Activated CD8-positive, alpha-beta memory T cell treated with anti-CD3 and anti-CD28 coated beads for 1 hour (primary cell): ENCODE measurements at places on chromosomes 2 and 18.
A peak's percentile ranks its signal among the peaks of the same experiment; 100 is the strongest.

DNA sequence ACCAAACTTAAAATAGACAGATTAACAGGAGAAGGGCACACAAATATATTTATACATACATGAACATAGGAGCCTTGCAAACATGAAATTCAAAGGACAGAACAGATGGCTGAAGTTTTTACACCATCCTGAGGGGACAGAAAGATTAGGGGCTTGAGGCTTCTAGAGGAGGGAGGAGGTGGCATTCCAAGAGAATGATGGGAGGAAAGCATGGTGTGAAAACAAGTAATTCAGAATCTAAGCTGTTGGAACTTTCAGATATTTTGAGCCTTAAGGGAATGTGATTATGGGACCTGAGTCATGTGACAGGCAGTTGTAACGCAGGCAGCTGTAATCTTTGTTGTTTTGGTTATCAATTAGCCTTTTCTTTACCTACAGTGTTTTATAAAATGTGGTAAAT is 225.2 kb upstream of the SPOPL start:
- DNase-seq = no peak

DNA sequence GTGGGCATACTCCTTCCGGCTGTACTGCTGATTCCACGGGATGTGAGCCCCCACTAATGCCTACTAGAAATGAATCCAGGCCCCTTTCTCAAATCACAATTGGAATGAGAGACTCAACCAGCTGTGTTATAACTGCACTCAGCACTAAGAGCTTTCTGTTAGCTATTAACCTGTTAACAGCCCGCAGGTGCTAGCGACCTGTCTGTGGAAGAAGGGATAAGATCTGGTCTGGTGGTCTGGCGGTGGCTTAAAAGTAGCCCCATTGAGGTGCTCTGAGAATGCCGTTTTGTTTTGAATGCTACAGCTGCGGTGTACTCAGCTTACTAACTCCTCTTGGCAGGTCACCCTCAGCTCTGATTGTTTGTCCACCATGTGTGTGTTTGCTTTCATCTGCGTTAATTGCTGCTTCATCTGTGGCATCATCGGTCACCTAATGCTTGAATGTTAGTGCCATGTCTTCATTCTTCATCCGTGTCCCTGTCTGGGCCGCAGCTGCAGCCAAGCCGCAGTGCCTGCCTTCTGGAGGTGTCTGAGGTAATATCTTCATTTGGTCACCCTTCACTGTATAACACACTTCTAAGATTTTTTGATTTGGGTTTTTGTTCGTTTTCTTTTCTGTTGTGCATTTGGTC is 16.3 kb downstream of the RAB12 start:
- DNase-seq = no peak

DNA sequence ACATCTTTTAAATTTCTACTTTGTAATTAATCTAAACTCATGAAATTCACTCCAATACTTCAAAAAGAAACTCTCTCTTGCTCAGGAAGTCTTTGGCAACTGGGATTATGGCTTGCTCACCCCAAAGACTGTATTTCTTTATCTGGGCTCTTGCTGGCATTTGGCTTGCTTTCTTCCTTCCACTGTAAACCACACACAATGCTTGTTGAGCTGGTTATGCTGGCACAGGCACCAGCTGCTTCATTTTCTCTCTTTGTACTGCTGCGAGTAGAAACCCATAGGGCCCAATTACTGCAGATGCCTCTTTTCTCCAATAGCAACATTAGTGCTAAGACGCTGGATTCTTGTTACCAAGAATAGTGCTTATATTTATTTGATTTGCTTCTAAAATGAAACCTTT is 51.4 kb downstream of the SLC38A11 start:
- DNase-seq = no peak

DNA sequence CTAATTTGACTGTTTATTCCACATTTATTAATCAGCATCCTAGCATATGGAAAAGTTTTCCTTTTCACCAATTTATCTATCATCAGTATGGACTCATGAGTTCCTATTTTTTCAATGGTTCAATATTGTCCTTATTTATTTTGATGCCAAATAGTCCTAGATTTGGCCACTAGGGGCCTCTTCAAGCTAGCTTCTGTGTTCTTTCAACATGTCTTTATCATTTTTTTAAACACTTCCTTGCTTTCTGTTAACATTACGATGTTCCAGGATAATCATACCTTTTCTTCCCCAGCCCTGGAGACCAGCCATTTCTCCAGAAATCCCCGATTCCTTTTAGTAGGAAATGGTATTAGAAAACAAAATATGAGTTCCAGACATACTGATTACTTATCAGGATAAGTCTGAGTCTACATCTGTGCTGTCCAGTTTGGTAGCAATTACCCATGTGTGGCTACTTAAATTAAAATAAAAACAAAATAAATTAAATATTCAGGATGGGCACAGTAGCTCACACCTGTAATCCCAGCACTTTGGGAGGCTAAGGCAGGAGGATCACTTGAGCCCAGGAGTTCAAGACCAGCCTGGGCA is 70.6 kb downstream of the RPE start:
- no peak for DNase-seq

DNA sequence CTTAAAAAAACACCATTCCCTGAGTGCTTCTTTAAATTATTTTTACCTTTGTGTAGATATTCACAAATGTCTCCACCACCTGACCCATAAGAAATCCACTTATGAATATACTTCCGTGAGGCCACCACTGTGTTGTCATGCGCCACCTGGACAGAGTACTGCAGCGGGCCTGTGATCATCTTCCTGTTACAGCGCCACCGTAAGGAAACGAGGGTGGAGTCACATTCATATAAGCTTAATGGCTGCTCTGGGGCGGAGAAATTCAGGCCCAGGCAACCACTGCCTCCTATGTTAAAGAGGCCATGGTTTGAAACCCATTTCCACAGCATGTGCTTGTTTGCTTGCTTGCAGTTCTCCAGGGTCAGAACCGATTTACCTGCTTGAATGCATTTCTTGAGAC is 17.7 kb downstream of the PLA2R1 start:
- no peak for DNase-seq

GRCh38 chr2:134377730-134378129 is 123.9 kb downstream of the MGAT5 start:
- DNase-seq = no peak

DNA sequence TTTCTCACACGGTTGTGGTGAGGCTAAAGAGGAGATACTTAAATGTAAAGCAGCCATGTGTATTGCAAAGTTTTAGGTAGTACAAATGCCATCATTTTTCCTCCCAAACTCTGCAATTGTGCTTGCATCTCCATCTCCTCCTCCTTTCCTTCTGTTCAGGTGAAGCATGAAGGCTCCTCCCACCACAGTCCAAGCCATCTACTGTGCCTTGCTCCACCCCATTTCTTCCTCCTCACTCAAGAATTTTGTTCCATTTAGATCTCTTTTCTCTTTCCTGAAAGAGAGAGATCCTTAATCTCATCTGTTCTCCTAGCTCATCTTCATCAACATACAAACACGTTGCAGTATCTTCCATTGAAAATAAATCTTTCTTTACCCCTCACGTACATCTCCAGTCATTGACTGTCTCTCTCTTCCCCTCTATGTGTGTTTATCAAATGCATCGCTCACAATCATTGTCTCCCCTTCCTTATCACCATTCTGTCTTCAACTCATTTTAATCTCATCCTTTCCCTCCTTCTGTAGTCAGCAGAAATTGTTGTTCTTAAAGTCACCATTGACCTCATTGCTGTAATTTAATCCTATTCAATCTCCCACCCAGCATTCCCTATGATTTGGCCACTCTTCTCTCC is 392.1 kb downstream of the RAD51AP2 start:
- DNase-seq = no peak

DNA sequence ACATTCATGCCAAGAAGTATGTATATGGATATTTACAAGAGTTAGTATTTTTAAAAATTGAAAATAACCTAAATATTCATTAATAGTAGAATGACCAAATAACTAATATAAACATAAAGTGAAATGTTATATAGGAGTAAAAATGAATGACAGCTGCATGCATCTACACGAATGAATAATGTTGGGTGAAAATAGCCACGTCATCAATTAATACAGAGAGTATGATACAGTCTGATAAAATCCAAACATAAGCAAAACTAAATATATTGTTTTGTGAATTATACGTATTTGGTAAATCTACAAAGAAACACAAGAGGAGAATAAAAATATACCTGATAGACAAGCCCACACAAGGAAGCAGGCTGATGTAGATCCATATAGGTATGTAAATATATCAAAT is 24.5 kb downstream of the ZC3H8 start:
- DNase-seq = no peak

GRCh38 chr2:28594332-28595108 is 98.7 kb downstream of the PLB1 start:
- peak; percentile 82 for DNase-seq

DNA sequence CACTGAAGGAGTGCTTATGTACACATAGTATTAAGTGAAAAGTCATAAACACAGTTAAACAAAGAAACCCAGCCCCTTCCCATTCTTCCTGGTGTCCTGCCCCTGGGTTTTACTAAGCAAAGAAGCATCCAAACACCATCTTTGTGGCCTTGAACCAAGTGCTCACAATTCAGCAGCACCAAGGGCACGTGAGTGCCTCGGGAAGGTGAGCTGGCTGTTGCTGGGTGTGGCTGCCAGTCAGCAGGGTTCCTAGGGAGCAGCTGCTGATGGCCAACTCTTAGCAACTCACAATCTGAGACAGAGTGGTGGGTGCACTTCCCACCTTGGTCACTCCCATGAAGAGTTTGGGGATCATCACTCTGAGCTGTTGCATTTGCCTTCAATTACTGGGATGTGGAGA is 97.7 kb upstream of the PGAP1 start:
- DNase-seq = no peak

DNA sequence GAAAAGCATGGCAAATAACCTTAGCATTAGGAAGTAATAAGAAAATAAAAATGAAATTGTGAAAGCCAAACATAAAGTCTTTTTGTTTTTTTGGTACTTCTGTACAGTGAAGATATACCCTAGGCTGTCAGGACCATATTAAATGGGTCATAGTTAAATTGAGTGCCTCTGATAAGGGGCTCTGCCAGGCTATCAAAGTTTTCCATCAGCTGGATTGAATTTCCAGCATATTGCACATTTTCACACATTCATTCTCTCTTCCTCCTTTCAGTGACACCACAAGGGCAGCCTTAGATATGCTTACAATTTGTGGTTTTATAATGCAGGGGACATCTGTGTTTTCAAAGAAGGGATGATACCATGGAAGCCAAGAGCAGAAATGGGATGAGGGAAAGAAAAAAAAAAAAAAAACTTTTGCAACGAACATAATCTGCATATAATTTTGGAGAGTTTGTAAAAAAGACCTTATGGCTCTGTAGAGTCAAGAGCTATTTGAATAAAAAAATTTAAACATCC is 109.3 kb upstream of the LYPD1 start:
- DNase-seq = no peak

DNA sequence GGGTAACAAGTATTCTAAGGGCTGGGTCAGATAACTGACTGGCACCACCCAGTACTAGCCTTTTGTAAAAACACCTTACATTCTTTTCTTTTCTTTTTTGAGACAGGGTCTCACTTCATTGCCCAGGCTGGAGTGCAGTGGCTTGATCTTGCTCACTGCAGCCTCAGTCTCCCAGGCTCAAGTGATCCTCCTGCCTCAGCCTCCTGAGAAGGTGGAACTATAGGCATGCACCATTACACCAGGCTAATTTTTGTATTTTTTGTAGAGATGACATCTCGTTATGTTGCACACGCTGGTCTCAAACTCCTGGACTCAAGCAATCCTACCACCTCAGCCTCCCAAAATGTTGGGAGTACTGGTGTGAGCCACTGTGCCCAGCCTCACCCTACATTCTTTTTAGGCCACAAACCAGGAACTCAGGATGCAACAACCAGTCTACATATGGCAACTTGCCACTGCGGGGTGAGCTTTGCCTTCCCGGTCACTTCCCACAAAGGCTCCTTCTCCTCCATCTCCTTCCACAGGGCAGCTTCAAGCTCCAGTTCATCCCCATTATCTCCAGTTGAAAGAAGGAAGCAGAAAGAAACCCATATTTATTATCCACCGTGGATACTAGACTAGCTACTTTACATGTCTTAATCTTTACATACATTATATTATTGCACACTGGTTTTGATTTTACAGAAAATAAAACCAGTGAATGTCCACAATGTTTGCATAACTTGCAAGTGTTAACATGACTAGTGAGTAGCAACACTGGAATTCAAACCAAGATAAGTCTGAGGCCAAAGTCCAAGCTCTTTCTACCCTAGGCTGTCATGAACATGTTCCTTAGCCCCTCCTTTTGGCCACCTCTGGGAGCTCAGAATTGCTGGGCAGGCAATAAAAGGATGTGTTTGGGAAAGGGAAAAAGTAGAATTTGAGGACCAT is 23.7 kb upstream of the AP1S3 start:
- no peak for DNase-seq

GRCh38 chr2:150474326-150475074 is 13.0 kb downstream of the RND3 start:
- DNase-seq = no peak

- no peak for DNase-seq
Measured at GRCh38 chr2:9208875-9209274, 2.3 kb downstream of the ASAP2 start.

GRCh38 chr2:188193230-188193629 is 98.4 kb upstream of the GULP1 start:
- DNase-seq = no peak

GRCh38 chr18:23982155-23983079 is 32.1 kb upstream of the TTC39C start:
- DNase-seq = no peak

- DNase-seq = peak; percentile 20
Measured at GRCh38 chr2:11829324-11829946, 83.0 kb downstream of the LPIN1 start.

DNA sequence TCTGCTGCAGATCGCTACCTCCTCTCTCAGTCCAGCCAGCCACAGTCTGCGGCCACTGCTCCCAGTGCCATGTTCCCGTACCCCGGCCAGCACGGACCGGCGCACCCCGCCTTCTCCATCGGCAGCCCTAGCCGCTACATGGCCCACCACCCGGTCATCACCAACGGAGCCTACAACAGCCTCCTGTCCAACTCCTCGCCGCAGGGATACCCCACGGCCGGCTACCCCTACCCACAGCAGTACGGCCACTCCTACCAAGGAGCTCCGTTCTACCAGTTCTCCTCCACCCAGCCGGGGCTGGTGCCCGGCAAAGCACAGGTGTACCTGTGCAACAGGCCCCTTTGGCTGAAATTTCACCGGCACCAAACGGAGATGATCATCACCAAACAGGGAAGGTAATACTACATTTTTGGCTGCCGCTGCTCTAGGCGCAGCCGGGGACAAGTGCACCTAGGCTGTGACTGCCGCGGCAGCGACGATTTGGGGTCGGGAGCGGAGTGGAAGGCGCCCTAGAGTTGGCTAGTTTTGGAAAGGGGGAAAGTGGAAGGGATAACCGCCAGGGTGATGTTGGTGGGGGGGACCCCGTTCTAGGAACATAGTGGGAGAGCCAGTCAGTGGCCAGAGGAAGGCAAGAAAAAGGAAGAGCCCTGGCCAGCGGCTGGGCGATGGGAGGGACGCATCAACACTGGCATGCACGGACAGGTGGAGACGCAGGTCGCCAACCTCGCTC is 776 bp downstream of the TBR1 start:
- DNase-seq = no peak

- DNase-seq = no peak
Measured at GRCh38 chr18:55477499-55477859, 110.5 kb downstream of the TCF4 start.

- DNase-seq = no peak
Measured at GRCh38 chr2:171771463-171771862, 84.2 kb downstream of the DYNC1I2 start.
